ENCODE measurements at places on chromosomes 16 and 17. TPM values are rescaled to one million over a fixed set of nuclear protein-coding genes. Genes with fewer than 3 reads are reported as not detected.

The ERAL1 gene
- total RNA-seq, result 16.8 TPM

The ATP2A1 gene
- total RNA-seq, result 0.77 TPM

DNA sequence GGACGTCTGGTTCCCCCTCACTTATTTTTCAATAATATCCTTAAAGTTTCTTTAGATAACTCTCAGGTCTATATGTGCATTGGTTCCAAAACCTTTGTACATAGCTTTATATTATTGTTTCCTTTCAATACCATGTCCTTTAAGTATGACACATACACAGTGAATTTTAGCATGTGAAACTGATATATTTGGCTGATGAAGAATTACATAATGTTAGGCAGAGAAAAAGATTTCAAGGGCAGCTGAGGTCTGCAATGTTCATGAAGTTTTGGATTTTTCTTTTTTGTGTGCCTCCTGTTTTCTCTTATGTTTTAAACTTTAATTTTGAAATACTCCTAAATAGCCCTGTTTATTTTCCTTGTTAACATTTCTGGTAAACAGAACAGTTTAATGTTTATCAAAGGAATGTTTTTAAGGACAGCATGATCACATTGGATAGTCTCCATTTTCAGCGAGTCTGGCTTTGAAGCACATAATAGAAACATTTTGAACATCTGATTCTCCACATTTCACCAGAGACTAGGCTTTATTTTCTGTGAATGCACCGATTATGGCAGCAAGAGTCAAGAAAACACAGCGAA is 32.9 kb upstream of the FBXO47 start:
- no peak overlapping the region for H3K27ac ChIP-seq
- DNase-seq, result no peak
- H3K4me1 ChIP-seq, result peaks cover 21% of the 10 kb centered on the region
- H3K27me3 ChIP-seq, result no peaks in the 10 kb centered on the region
- no peaks in the 10 kb centered on the region for H3K36me3 ChIP-seq
- H3K4me3 ChIP-seq, result no peak overlapping the region

GRCh38 chr17:55304171-55304859 is 39.6 kb downstream of the HLF start:
- no peaks in the 10 kb centered on the region for H3K4me1 ChIP-seq
- H3K27me3 ChIP-seq, result no peaks in the 10 kb centered on the region
- no peaks in the 10 kb centered on the region for H3K36me3 ChIP-seq
- no peak overlapping the region for H3K27ac ChIP-seq
- H3K4me3 ChIP-seq, result no peak overlapping the region
- no peak for DNase-seq

- peaks cover 24% of the 10 kb centered on the region for H3K36me3 ChIP-seq
- peak; percentile 72 for DNase-seq
- no peaks in the 10 kb centered on the region for H3K27me3 ChIP-seq
- H3K27ac ChIP-seq, result peak overlapping the region; percentile 87
Measured at GRCh38 chr17:42288803-42289610, 709 bp downstream of the STAT5A start.

- peaks cover 15% of the 10 kb centered on the region for H3K4me1 ChIP-seq
- H3K4me3 ChIP-seq, result peak within 1 kb of the TSS; percentile 69
- H3K36me3 ChIP-seq, result peaks cover 16% of the 10 kb centered on the region
- H3K27ac ChIP-seq, result no peak within 1 kb of the TSS
Measured at GRCh38 chr17:31858642-31859486, at the start of gene COPRS. Gene COPRS (minus strand): TSS chr17:31859244. CDS start chr17:31859199, 45 bp downstream.

GRCh38 chr17:57113011-57113410 is 28.0 kb downstream of the AKAP1 start:
- peaks cover 61% of the 10 kb centered on the region for H3K36me3 ChIP-seq
- no peak overlapping the region for H3K27ac ChIP-seq
- H3K27me3 ChIP-seq, result no peaks in the 10 kb centered on the region
- H3K4me3 ChIP-seq, result no peak overlapping the region
- no peak for DNase-seq

GRCh38 chr17:67582673-67583081 is 135.1 kb upstream of the NOL11 start:
- H3K27ac ChIP-seq, result no peak overlapping the region
- no peak for DNase-seq
- peaks cover 53% of the 10 kb centered on the region for H3K36me3 ChIP-seq

- no peaks in the 10 kb centered on the region for H3K4me1 ChIP-seq
- no peak overlapping the region for H3K27ac ChIP-seq
- no peak overlapping the region for H3K4me3 ChIP-seq
- H3K36me3 ChIP-seq, result no peaks in the 10 kb centered on the region
- H3K27me3 ChIP-seq, result no peaks in the 10 kb centered on the region
Measured at GRCh38 chr17:65852911-65853310, 291.5 kb upstream of the AXIN2 start.

- no peaks in the 10 kb centered on the region for H3K36me3 ChIP-seq
- no peak for DNase-seq
- H3K4me1 ChIP-seq, result peaks cover 3% of the 10 kb centered on the region
- H3K27ac ChIP-seq, result no peak overlapping the region
- H3K27me3 ChIP-seq, result peaks cover 6% of the 10 kb centered on the region
Measured at GRCh38 chr16:46889942-46890300, 5.8 kb downstream of the GPT2 start.

- DNase-seq, result no peak
- no peaks in the 10 kb centered on the region for H3K36me3 ChIP-seq
- H3K27ac ChIP-seq, result no peak overlapping the region
- no peak overlapping the region for H3K4me3 ChIP-seq
Measured at GRCh38 chr17:37493249-37494027, 3.7 kb downstream of the DUSP14 start.

DNA sequence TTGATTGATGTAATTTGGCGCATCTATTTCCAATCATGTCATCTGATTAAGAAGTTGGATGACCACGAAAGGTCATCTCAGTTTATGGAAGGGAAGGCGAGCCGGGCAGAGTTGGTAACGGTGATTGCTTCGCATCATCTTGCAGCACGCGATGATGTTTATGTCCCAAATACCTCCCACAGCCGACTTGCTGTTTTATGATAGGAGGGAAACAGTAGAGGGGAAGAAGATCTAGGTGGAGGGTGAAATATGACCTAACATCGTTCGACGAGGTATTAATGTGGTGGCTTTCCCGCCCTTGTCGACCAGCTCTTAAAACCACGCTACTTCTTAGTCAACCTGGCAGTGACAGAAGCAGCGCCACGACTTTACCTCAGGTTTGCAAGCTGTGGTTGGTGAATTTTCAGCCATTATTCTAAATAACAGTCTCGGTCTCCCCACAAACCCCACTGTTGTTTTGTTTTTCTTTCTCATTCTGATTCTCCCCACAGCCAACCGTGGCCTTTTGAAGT is 805 bp upstream of the TANC2 start:
- H3K4me3 ChIP-seq, result peak overlapping the region; percentile 65
- DNase-seq, result peak; percentile 49
- peaks cover 18% of the 10 kb centered on the region for H3K4me1 ChIP-seq
- no peaks in the 10 kb centered on the region for H3K27me3 ChIP-seq
- no peaks in the 10 kb centered on the region for H3K36me3 ChIP-seq

DNA sequence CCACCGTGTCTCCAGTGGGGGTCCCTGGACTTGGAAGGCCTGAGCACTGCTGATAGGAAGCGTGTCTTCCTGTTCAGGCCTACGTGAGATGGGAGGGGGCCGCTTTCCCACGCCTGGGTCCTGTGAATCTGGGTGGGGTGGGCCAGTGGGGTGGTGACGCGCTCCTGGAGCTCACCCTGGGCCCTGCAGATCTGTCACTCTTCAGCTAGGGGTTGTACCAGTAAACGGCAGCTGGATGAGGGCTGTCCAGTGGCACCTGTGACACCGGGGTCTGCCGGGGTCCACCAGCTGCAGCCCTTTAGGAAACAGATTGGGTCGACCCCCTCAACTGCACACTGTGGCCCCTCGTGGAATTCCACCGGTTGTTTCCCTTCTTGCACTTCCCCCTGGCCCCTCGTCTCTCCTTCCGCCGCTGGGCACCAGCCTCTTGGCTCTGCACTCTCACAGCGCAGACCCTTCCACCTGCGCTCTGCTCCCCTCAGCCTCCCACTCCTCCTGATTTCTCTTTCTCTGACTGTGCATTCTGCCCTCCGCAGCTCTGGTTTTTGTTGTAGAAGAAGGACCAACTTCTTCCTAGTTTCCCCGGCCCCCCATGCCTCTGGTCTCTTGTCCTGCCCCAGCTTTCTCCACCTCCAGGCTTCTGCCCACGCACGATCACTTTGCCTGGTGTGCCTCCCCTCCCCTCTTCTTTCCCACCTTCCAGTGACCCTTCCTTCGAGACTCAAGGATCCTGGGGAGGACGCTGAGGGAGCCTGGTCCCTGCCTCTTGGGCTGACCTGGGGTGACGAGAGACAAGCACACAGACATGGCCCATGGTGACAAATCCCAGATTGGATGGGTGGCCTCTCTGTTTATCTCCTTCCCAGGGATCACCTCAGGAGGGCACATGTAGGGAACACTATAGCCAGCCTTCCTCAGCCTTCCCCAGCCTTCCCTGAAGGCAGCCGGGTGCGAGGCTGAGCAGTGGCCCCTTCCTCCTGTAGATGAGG is 4.8 kb downstream of the MRC2 start:
- H3K36me3 ChIP-seq, result no peaks in the 10 kb centered on the region
- H3K4me3 ChIP-seq, result no peak overlapping the region
- H3K27me3 ChIP-seq, result peaks cover 13% of the 10 kb centered on the region
- no peak overlapping the region for H3K27ac ChIP-seq
- H3K4me1 ChIP-seq, result peaks cover 14% of the 10 kb centered on the region

DNA sequence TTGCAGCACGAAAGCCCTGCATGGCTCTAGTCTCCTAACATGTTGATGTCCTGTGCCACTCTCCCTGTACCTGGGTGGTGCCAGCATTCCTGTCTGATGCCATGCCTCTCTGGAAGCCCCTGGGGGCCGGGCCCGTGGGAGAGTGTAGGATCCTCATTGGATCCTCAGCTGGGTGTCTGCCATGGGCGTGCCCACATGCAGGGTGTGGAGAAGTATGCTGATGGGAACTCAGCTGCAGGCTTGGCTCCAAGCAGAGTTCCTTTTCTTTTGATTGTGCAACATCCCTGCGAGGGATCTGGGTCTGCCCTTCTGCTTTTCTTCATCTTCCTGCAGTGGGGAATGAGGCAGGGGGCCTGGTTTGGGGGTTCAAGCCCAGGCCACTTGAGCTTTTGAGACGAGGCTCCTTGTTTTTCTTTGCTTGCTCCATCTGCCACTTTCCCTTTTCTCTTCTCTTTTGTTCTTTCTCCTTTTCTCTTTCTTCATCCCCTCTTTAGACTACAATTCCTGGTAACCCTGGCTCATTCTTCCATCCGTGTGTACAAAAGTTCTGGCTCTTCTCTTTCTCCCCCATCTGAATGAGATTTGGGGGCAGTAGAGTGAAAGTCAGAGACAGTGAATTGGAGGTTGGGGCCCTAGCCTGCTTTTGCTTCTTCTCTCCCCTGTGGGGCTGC is 32.9 kb downstream of the KSR1 start:
- H3K4me1 ChIP-seq, result no peaks in the 10 kb centered on the region
- no peak overlapping the region for H3K27ac ChIP-seq
- DNase-seq, result no peak
- H3K27me3 ChIP-seq, result no peaks in the 10 kb centered on the region

DNA sequence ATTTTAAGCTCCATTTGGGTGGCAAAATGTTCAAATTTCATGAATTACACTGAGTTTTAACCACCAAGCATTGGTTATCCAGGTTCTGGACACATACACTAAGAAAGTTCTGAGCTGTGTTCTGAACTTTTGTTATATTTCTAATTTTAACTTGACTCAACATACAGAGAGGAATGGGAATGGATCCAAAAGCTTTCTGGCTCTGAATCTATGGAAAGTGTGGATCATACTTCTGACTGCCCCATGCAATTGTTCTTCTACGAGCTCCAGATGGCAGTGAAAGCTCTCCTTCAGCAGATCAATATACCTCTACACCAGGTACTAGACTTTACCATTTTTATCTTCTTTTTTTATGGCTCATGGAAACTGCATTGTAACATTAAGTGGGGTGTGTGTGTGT is 113.0 kb upstream of the NOG start:
- H3K4me1 ChIP-seq, result no peaks in the 10 kb centered on the region
- H3K4me3 ChIP-seq, result no peak overlapping the region
- no peaks in the 10 kb centered on the region for H3K36me3 ChIP-seq
- no peak for DNase-seq
- H3K27ac ChIP-seq, result no peak overlapping the region

- peaks cover 71% of the 10 kb centered on the region for H3K4me1 ChIP-seq
- H3K36me3 ChIP-seq, result no peaks in the 10 kb centered on the region
- peak; percentile 75 for DNase-seq
- H3K27me3 ChIP-seq, result no peaks in the 10 kb centered on the region
- H3K27ac ChIP-seq, result no peak overlapping the region
- no peak overlapping the region for H3K4me3 ChIP-seq
Measured at GRCh38 chr17:81090361-81091136, 55.6 kb downstream of the BAIAP2 start.

All from CD4-positive, alpha-beta T cell (primary cell).